ENCODE measurements at places on chromosomes 1 and 21.

DNA sequence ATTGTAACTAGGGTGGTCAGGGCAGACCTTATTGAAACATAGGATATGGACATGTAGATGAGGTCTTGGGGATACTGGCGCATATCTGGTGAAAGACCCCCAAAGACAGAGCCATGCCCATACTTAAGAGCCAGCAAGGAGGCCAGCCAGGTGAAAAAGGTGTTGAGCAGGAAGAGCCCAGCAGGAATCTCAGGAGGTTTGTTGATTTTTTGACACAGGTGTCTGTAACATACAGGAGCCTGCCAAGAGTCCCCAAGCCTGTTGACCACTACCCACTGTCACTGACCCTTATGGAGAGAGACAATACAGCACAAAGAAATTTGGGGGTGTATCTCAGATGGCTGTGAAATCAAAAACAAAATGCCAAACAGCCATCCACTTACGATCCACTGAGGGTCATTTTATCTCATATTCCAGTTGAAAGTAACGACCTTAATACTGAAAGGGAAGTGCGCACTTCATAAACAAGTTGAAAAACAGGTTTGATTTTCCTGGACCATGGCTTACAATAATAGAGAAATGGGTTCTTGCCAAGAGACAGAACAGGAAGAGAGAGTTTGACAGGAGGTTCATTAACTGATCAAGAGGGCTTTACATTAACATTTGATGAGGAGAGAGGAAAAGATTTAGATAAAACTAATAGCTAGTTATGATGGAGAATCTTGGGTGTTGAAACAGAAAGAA, 163.6 kb downstream of the GLUL start:
- DNase-seq, result no peak

DNA sequence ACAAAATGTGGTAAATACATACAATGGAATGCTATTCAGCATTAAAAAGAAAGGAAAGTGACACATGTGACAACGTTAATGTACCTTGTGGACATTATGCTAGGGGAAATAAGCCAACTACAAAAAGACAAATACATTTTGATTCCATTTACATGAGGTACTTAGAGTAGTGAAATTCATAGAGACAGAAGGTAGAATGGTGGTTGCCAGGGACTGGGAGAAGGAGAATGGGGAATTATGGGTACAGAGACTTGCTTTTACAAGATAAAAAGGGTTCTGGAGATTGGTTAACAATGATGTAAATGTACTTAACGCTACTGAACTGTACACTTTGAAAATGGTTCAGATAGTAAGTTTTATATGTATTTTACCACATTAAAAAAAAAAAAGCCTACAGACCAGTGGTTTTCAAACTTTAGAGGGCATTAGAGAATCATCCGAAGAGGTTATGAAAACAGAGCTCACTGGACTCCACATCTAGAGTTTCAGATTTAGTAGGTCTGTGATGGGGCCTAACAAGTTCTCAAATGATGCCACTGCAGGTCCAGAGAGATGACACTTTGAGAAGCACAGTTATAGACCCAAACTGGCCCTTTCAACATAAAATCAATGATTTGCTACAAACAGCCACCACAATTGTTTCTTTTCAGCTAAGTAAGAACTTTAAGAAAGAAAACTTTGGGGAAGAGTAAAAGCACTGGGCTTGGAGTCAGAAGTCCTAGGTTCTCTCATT, 9.6 kb upstream of the ADCY10 start:
- no peak for DNase-seq

DNA sequence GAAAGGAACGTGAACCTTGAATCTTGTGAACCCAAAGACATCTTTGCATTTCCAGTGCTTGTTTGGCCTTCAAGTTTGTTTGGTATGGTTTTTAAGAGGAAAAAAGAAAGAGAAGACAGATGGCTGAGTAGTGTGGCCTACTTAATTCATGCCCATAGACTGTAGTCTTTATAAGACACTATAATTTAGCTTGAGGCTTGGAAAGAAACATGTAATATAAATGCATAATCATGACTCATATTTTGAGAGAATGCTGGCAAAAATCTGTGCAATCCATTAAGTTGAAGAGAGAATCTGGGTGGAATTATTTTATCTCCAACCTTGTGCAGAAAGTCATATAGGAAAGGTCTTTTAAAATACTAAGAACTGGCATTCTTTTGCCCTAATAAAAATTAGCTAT, 179.3 kb downstream of the SIPA1L2 start:
- DNase-seq, result no peak

GRCh38 chr1:220556641-220557040, 28.7 kb downstream of the MARK1 start:
- no peak for DNase-seq

- DNase-seq, result no peak
These were observed 1675.7 kb upstream of the B3GALT2 start for GRCh38 chr1:194862129-194862528.

DNA sequence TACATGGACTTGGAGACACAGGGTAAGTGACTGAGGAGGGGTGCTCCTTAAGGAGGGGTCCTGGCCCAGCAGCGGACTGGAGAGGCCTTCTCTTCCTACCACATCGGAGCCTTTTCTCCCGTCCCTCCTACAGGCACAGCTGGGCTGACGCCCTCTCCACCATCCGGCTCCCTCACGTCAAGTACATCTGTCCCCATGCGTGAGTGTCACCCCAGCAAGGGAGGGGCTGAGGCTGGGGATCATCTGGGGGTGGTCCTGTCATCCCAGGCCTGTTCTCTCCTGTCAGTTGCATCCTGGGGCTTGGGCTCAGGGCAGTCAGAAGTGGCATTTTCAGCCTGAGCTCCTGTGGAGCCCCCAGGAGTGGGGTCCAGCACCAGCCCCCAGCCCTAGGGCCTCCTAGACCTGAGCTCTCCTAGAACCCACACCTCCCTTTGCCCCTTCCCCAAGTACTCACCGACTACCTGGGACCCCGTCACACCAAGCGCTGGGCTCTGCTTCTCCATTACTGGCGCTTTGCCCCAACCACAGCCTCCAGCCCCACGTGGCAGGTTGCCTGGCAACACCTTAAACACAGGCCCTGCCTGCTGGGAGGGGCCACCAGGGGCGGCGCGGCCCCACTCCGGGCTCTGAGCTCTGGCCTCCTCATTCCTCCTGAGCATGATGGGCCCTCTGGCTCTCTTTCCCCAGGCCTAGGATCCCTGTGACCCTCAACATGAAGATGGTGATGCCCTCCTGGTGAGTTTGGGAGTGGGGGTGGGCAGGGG, 2.3 kb downstream of the LYPLA2 start:
- DNase-seq, result no peak

DNA sequence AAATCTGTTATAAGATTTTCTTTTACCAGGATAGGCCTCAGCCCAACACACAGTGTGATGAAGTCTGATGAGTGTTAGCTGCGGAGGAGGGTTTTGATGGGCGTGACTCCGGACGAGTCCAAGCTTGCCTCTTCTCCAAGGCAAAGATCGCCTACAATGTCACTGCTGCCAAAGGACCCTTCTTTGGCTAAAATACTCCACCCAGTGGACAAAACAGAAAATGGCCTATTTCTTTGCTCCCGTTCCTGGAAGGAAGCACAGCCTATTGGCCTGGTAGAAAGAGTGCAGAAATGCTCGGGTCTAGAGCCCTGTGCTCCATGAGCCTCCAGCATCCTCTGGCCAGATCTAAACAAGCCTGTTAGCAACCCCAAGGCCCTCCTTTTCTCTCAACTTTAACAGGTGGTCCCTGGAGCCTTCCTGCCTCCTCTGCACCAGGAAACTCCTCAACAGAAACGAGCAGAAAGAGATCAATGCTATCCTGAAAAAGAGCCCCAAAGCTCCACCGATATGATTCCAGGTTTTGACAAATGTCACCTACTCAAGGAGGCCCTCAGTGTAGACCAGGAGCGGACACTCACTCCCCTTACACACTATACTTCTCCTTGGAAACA, 3.4 kb upstream of the CASQ2 start:
- peak; percentile 56 for DNase-seq

DNA sequence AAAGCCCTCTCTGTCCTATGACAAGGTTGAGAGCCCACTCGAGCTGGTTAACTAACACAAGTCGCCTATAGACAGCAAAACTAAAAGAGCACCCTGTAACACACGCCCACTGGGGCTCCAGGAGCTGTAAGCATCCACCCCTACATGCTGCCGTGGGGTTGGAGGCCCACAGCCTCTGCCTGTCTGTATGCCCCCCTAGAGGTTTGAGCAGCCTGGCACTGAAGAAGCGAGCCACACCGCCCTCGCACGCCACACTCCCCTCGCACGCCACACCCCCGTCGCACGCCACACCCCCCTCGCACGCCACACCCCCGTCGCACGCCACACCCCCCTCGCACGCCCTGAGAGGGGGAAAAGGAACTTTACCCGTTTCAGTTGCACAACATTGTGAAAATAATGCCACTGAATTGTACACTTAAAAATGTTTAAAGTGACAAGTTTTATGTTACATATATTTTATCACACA, 13.2 kb upstream of the HMGCL start:
- no peak for DNase-seq

- DNase-seq, result no peak
These were observed 633.8 kb downstream of the PTPRC start for GRCh38 chr1:199272628-199273086.

- no peak for DNase-seq
These were observed 18.3 kb upstream of the HDAC1 start for GRCh38 chr1:32273391-32274208.

- DNase-seq, result no peak
These were observed 186.4 kb downstream of the AKT3 start for GRCh38 chr1:243663651-243664050.

DNA sequence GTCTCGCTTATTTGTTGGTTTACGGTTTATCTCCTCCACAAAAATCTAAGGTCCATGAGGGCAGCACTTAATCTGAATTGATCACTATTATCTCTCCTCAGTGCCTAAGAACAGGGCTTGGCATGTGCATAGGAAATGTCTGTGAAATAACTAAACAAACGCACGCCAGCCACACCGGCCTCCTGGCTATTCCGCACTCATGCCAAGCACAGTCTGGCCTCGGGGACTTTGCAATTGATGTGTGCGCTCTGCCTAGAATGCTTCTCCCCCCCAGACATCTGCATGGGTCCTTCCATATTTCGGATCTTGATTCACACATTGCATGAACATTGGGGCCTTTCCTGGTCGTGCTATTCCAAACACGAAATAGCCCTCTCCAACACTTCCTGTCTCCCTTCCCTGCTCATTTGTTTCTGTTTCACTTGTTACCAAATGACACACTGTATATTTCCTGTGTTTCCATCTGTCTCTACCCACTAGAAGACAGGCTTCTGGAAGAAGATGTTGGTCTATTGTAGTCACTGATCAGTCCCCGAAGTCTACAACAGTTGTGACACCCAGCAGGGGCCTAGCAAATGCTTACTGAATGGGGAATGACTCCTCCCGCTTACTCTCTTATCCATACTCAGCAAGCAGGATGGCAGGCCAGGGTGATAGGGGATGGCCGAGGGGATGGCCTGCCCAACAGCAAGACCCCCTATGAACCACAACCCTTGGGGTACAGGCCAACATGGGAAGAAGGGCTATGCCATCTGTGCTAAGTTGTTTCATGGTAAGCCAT, 93.9 kb downstream of the GLIS1 start:
- no peak for DNase-seq

DNA sequence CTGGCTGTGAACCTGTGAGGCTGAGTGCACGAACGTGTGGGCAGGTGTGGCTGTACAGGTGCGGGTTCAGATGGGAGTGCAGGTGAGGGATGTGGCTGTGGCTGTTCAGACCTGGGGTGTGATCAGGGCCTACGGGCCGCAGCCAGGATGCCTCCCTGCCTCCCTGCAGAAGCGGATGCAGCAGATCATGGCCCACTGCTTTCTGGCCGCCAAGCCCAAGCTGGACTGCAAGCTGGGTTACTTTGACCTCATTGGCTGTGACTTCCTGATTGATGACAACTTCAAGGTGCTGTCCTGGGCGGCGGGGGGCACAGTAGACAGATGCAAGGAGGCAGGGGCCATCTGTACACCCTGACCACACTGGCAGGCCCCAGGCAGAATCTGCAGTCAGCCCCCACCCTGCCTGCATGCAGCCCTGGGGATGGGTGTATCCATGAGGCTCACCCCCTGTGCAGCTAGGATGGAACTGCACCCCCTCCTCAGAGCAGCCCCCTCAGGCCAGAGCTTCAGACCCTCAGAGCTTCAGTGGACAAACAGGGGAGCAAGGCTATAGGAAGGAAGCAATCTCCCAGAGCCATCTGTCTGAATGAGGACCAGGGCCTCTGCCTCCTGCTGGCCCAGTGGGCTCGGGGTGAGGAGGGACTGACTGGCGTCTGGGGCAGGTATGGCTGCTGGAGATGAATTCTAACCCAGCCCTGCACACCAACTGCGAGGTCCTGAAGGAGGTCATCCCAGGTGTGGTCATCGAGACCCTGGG, 9.8 kb downstream of the TNFRSF18 start:
- DNase-seq, result no peak

- no peak for DNase-seq
These were observed 75.8 kb downstream of the RHOU start for GRCh38 chr1:228810878-228811711.

DNA sequence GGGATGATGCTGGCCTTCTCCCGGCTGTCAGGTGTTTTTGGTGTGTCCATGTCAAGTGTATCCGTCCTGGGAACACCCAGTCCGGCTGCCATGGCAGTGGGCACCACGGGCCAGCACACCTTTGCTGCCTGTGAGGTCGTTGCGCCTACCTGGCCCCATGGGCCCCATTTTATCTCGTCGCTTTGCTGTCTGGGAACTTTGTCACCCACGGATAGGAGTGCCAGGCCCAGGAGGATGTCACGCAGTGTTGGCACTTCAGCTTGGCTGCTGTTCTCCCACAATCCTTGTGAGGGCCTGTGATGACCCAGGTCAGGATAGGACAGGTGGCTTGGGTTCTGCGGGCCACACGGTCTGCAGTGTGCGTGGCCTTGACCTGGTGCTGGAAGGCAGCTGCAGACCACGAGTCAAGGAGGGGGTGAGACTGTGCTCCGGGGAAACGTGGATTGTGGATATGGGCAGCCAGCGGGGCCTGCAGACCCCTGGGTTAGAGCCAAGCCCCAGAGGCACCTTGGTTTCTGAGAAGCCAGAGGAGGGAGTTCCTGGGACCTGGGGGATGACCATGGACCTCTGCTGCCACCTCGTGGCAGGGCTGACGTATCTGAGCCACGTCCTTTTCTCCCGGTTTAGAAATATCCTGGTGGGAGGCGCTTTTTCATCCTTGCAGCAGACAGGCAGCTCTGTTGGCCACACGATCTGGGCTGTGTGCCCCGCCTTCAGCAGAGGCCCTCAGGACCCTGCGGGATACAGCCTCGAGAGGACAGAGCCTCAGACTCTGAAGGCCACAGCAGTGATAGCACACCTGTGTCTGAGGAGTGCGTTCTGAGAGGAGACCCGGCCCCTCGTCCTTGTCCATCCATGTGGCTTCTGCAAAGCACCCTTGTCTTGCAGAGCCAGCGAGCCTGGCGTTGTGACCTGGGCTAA, 161.1 kb upstream of the COL6A1 start:
- DNase-seq, result peak; percentile 85
